ENCODE measurements at places on chromosomes 3 and 15.

GRCh38 chr15:39625856-39626255, 45.0 kb downstream of the THBS1 start:
- no peak for DNase-seq

GRCh38 chr3:96719921-96720320, 94.5 kb upstream of the EPHA6 start:
- DNase-seq: no peak

DNA sequence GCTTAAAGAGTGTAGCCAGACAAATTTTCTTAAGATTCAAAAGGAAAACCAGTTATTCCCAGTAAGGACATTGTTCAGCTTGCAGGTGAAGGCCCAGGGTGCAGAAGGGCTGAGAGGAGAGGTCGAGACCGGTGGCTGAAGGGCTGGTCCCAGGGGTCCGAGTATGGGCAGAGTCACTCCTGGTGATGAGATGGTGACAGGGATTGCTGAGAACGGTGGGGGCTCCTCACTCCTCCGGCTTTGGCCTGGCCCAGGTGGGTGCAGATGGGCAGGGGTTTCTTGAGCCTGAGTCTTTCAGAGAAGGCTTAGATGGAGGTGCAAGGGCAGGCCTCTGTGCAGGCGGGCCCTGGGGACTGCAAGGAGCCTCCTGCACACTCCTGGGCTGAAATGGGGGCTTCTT, 56.2 kb downstream of the ZNF445 start:
- DNase-seq: no peak

- DNase-seq: no peak
These were observed 163.6 kb upstream of the PRICKLE2 start for GRCh38 chr3:64388886-64389285.

DNA sequence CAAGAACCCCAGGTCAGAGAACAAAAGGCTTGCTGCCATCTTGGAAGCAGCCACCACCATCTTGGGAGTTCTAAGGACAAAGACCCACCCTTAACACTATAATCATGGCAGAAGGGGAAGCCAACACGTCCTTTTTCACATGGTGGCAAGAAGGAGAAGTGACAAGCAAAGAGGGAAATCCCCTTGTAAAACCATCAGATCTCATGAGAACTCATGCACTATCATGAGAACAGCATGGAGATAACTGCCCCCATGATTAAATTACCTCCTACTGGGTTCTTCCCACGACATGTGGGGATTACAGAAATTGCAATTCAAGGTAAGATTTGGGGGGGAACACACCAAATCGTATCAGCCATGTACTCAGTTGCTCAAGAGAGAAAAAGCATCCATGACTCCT, 21.1 kb upstream of the GBE1 start:
- no peak for DNase-seq

DNA sequence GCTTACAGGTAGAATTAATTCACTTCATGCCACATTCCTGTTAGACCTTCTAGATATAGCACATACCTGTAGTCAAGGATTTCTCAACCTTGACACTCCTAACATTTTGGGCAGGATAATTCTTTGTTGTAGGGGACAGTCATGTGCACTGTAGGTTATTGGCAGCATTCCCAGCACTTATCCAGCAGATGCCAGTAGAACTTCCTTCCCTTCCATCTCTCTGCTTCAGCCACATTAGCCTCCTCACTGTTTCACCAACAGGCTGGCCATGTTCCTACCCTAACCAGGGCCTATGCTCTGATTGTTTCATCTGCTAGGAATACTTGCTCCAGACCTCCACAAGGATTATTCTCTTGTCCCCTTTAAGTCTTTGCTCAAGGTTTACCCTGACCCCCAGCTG, 68.0 kb upstream of the STAC start:
- DNase-seq: no peak

GRCh38 chr3:4992118-4992517, 12.9 kb downstream of the BHLHE40 start:
- DNase-seq: no peak

DNA sequence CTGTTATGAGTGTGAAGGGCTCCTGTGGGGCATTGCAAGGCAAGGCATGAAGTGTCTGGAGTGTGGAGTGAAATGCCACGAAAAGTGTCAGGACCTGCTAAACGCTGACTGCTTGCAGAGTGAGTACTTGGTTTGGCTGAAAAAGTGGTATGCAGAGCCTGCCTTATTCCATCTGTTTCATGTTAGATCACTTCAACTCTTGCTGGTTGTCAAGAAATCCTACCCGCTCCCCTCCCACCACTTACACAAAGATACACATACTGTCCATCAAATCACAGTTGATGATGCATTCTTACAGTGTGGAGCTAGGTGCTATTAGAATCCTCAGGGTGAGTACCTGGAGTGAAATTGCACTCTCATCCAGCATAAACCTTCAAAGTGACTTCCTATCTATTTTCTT, 272.1 kb downstream of the UNC13C start:
- no peak for DNase-seq

DNA sequence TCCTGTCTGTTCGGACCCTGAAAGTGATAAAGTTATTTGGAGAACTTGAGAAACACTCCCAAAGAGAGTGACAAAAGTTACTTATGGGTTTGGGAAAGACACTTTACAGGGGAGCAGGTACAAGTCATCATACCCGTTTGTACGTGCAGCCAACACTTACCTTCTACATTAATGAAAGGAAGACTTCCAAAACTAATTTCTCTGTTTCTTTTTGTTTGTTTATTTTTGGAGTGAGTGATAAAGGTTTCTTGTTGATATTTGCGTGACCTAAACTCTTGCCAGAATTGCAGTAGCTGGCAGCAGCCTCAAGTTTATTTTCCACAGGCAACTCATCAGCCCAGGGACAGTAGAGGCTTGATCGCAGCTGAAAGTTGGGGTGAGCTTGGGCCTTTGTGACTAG, 8.4 kb downstream of the ABHD2 start:
- DNase-seq: no peak

- no peak for DNase-seq
These were observed 36.2 kb downstream of the HDC start for GRCh38 chr15:50229336-50229735.

DNA sequence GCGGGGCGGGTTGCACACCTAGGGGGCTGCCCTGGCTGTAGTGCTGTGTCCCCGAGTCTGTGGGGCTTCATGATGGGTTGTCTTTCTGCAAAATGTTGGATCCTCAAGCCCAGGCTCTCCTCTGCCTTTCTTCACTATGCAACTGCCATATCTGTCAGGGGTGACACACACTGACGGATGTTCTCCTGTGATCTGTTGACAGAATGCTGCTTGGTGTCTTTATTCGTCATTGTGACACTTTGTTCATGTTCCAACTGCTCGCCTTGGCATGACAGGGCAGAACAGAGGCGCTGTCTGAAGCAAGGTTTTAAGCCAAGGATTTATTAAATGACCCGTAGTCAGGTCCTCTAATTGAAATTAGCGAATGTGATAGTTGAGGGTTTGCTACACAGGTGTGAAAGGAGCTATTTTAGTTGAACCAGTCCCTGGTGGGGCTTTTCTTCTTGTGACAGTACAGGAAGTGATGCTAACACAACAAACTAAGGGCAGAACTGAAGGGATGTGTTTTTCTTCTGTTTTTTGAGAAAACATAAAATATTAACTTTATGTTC, 173.4 kb downstream of the MCTP2 start:
- no peak for DNase-seq

DNA sequence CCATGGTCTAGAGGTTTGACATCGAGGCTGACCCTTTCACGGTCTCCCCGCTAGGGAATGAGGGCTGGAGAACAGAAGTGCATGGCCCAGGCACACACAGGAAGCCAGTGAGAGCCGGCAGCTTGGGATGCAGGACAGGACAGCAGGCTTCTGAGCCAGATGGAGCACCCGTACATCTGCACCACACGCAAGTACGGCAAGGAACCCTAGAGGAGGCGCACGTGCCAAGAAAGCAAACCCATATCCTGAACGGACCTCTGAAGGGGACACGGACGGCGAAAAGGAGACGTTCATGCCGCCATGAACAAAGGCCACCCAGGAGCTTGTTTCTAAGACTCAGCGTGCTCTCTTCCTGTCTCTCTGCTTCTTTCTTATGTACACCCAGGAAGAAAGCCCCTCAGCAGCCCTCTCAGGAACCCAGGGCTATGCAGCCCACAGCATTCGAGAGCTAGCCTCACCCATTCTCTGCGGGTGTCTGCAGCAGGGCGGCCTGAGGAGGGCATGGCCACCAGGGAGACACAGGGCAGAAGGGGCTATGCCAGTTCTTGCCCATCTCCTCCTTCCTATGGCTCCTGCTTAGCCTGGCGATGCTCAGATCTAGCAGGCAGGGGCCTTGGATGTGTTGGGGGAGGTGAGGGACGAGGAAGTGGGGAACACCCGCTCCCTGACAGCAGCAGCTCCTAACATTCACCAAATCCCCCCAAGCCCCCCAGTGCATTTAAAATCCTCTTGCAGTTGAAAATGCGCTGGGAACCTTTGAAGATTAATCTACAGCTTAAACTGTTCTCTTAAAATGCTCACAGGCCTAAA, 81.3 kb downstream of the PCSK6 start:
- DNase-seq: no peak

GRCh38 chr15:63288778-63289378, 11.5 kb downstream of the APH1B start:
- DNase-seq: no peak

DNA sequence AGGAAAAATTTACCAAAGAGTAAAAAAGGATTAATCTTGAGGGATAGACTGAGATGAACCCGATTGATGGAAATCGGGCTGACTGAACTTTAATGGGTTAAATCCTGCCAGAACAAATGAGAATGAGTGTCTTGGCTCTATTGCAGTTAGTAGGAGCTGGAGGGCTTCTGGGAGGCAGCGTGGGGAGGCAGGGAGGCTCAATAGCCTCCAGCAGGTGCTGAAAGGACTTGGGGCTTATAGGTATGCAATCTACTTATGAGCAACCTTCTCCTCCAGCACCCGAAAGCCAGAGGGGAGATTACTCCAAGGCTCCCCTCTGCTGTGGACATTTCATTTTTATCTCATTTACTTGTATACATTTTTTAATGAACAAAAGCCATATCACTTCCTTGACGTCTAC, 1.0 kb upstream of the CRYBG3 start:
- no peak for DNase-seq

All from stimulated activated CD4-positive, alpha-beta T cell treated with anti-CD3 and anti-CD28 coated beads, Interleukin-15, amount 100 ng/mL, for 1 hour (primary cell).